ENCODE measurements at places on chromosomes 7 and 10. TPM values are rescaled to one million over a fixed set of nuclear protein-coding genes. Genes with fewer than 3 reads are reported as not detected.

AQP1 gene
- total RNA-seq: 0.08 TPM

CALHM3 gene
- total RNA-seq: 0.20 TPM

COL13A1 gene
- not detected for total RNA-seq

BCL7B gene
- 61.5 TPM for total RNA-seq

ZPBP gene
- total RNA-seq: not detected

NPFFR1 gene
- not detected for total RNA-seq

JCAD gene
- total RNA-seq: 0.43 TPM

DNAH11 gene
- 3.8 TPM for total RNA-seq

HABP2 gene
- total RNA-seq: not detected

TMEM72 gene
- not detected for total RNA-seq

SSC4D gene
- 0.23 TPM for total RNA-seq

All from activated naive CD4-positive, alpha-beta T cell treated with anti-CD3 and anti-CD28 coated beads, Interleukin-2, amount 10 ng/mL, durations not matched to agents 5 hours and 36 hours (primary cell).